Brain pericyte (primary cell): ENCODE measurements at places on chromosomes 13 and 19.

DNA sequence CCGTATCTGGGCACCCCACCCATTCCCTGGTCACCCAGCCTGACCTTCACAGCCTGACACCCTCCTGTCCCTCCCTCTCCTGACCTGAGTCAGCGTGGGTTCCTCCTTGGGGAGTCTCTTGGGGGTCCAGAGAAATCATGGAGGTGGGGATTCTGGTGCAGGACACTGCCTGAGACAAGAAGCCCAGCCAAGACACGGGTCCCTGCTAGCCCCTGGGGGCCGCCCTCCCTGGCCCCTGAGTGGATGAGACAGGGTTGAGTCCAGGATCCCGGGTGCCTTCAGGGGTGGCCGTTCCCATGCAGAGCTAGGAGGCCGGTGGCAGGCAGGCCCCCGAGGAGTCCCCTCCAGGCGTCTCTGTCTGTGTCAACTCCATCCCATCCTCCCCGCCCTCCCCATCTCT lies 1.6 kb downstream of the MAP2K7 start:
- DNase-seq = no peak

GRCh38 chr19:48249502-48250014 lies 6.2 kb downstream of the CARD8 start:
- DNase-seq = no peak

DNA sequence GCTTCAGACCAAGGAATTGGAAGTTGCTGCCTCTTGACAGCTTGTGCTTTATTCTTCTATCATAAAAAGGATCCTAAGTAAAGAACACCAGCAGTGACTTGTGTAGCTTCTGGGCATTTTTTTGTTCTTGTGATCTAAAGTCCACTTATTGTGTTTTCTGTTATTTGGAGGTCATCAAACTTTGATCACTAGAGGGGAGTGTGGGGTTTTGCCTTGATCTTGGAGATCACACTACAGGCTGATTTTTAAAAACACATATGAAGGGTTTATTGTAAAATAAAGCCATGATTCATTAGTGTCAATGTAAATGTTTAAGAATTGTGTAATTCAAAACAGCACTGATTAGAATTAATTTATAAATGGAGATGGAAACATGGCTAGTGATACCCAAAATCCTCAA lies 328.7 kb upstream of the EDNRB start:
- DNase-seq = no peak

GRCh38 chr19:49222011-49222410 lies 64.4 kb downstream of the TRPM4 start:
- no peak for DNase-seq

DNA sequence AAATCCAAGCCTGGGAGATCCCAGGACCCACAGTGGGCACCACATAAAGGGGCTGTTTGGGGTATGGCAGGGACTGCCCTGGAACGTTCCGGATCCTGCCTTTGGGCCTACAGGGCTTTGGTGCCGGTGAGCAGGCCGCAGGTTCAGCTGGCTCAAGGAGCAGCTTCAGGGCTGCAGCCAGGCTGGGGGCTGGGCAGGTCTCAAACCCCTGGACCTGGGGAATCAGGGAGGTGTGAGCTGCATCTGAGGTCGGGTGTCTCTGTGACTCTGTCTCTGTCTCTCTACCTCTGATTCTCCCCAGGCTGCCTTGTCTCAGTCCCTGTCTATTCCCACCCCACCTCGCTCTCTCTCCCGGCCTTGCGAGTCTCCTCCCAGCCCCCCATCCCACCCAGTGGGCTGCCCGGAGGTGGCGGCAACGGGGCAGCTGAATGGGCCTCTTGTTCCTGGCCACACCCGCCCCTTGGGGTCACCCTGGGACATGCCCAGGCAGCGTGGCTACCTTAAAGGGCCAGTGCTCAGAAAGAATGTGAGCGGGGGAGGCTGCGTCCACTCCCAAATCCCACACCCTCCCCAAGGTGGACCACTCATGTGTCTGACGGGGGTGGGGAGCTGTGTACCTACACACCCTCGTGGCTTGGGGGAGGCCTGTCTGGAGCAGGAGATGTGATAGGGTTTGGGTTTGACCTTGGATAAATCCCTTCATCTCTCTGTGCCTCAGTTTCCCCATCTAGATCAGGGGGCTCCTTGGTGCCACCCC lies 31.1 kb downstream of the NFIC start:
- no peak for DNase-seq

- no peak for DNase-seq
These were observed 3.3 kb downstream of the RPS19 start for GRCh38 chr19:41863209-41863931.

- DNase-seq = no peak
These were observed 385.8 kb downstream of the SLITRK1 start for GRCh38 chr13:83496501-83496900.

DNA sequence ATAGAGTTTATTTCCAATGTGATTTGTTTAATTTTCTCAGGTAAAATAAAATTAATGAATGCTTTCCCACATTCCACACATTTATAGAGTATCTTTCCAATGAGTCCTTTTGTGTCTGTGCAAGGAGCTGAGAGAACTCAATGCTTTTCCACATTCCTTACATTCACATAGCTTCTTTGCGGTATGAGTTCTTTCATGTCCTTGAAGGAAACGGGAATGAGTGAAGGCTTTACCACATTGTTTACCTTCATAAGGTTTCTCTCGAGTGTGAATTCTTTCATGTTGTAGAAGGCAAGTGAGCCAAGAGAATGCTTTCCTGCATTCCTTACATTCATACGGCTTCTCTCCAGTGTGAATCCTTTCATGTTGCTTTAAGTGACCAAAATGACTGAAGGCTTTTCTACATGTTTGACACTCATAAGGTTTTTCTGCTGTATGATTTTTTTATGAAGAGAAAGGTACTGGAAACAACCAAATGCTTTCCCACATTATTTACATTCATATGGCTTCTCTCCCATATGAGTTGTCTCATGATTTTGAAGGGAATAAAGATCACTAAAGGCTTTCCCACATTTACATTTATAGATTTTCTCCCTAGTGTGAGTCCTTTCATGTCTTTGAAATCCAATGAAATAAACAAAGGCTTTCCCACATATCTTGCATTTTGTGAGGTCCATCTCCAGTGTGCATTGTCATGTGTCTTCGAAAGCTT lies 14.4 kb upstream of the ZNF442 start:
- no peak for DNase-seq

DNA sequence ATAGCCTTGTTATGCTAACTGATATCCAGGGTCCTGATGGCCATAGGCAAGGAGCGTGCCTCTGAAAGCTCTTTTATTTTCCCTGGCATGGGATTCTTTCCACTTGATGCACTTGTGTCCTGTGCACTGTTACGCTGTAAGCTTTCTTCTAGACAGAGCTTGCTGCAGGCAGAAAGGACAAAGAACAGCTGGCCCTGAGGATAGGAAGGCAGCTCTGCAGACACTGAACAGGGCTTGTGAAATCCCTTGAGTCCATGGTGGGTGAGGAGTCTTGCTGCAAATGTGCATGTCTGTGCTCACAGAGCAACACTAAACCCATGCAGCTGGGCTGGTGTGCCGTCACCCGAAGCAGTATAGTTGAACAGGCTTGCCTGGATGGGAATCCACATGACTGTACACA lies 126.6 kb downstream of the AKAP11 start:
- DNase-seq = no peak

- DNase-seq = no peak
These were observed 12.0 kb downstream of the B3GNT3 start for GRCh38 chr19:17806945-17807344.

GRCh38 chr13:22077764-22078163 lies 406.9 kb downstream of the FGF9 start:
- no peak for DNase-seq

GRCh38 chr19:1052349-1052975 lies 12.6 kb downstream of the ABCA7 start:
- DNase-seq = no peak

DNA sequence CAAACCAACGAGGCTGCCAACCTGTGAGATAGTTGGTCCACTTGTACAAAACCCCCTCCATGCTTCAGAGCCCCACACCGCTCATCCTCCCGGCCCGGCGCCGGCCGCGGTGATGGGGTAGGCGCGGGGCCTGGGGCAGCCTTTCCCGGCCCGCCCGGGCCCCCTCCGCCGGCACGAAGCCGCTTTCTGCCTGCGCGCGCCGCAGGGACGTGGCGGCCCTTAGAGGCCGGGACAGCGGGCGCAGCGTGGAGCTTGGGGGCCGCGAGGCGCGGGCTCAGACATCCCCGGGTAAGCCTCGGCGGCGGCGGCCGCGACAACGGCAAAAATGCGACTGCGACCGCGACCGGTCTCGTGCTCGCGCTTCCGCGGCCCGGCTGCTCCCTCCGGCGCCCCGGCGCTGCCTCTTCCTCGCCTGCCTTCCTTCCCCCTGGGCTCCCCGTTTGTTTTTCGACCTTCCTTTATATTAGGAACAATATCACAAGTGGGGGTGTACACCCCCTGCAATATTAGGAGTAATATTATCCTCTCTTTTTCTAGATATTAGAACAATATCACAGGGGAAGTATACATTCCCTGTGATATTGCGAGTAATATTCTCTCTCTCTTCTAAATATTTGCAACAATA lies 53.9 kb upstream of the CEACAM21 start:
- DNase-seq = no peak

DNA sequence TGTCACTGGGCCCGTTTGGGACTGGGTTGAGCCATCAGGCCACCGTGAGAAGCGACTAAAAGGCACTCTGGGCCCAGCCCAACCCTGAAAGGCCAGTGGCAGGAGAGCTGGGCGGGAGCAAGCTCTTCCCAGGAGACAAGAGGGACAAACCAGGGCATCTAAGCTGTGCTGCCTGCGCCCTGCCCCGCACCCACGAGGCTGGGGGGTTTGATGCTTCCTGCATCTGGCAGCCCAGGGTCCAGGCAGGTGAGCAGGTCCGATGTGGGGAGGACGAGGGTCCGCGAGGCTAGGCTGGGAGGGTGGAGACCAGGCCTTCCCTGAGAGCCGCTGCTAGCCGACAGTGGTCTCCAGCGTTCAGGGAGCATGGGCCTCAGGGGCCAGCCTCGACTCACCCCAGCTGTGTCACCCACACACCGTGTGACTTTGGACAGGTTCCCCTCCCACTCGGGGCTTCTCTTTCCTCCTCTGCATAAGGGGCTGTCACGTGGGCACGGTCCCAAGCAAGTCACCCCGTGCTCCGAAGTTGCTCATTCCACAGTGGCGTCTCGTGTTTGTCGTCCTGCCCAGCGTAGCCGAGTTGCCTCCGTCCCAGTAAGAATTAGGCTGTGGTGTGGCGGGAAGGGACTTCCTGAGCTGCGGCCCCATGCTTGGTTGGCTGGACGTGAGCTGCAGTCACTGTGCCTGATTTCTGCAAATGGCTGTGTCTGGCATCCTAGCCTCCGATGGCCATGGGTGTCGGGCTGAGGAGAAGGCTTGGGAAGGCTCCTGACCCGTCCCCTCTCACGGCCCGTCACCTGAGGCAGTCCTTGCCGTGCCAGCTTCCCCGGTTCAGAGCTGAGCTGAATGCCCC lies 15.8 kb downstream of the PLIN4 start:
- DNase-seq = no peak

- no peak for DNase-seq
These were observed 6.3 kb downstream of the TEAD2 start for GRCh38 chr19:49355909-49356353.

DNA sequence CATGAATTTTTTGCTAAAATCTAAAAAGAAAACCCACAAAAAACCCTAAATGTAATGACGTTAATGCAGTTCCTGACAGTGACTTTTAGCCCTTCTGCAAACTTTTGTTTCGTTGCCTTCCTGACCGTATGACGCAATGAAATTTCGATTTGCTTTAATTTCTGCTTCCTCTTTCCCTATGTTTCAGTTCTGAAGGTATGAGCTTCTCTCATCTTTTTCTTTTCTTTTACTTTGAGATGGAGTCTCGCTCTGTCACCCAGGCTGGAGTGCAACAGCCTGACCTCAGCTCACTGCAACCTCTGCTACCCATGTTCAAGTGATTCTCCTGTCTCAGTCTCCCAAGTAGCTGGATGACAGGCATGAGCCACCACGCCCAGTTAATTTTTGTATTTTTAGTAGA lies 6.1 kb upstream of the LILRA5 start:
- no peak for DNase-seq

DNA sequence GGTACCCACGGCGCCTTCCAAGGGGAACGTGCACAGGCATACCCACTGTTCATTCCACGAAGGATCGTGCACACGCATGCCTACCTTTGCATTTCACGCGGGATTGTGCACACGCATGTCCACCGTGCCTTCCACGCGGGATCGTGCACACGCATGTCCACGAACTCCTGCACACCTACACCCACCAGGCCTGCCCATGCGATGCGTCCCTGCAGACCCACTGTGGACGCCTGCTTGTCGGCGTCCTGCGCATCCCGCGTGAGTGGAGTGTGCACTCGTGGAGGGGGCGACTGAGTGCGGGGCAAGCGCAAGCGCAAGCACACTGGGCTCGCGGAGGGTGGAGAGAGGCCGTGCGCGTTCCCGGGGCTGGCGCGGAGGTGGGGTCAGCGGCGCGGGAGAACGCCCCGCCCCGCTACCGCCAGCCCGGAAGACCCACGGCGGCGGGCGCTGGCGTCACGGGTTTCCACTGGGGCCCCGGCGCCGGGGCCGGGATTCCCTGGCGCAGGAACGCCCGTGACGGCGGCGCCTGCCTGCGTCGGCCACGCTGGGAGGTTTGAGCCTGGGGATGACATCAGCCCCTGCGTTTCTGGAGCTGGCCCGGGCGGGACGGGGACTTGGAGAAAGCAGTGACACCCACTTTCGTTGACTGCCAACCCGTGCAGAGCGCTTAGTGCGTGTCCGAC lies 18.7 kb downstream of the GADD45B start:
- DNase-seq = no peak

- DNase-seq = no peak
These were observed 2.8 kb downstream of the THAP8 start for GRCh38 chr19:36051236-36051635.

DNA sequence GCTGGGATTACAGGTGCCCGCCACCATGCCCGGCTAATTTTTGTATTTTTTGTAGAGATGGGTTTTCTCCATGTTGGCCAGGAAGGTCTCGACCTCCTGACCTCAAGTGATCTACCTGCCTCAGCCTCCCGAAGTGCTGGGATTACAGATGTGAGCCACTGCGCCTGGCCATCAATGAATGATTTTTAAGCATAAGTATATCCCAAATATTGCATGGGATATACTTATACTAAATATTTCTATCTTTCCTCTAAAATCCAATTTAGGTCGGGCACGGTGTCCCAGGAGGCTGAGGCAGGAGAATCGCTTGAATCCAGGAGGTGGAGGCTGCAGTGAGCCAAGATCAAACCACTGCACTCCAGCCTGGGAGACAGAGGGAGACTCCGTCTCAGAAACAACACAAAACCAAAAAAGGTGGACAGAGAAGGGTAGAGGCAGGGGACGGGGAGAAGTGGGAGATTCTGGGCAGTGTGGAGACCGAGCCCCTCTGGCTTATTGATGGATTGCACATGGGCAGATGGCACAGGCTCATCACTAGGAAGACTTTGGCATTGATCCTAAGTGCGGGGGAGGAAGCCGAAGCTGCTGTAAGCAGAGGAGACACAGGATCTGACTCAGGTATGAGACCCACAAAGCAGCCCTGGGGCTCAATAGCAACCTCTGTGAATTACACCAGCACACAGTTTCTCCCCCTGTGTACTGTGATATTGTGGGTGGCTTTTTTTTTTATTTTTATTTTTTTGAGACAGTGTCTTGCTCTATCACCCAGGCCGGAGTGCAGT lies 13.5 kb downstream of the ARRDC5 start:
- DNase-seq = no peak
